Activated CD8-positive, alpha-beta memory T cell treated with anti-CD3 and anti-CD28 coated beads, Interleukin-2, amount 10 ng/mL, durations not matched to agents 7 days and 5 days (primary cell): ENCODE measurements at places on chromosomes 3 and 15.
A peak's percentile ranks its signal among the peaks of the same experiment; 100 is the strongest.

DNA sequence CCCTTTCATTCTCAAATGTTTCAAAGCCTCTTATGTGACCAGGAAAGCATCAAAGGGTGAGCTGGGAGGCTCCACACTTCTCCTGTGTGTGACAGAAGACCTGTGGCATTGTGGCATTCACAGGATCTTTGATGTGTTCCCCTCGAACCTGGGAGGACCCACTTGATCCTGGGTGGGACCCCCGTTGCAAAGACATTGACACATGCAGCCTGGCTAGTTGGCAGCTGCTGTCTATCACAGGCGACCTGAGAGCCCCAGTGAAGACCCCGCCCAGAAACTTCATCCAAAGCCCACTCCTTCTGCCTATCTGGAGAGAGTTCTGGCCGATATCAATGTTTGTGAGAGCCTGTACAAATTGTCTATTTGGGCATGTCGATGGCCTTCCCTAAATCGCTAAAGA lies 140.4 kb upstream of the ATP2B2 start:
- no peak for DNase-seq
- no peaks in the 10 kb centered on the region for H3K4me1 ChIP-seq
- H3K36me3 ChIP-seq = no peaks in the 10 kb centered on the region
- H3K27me3 ChIP-seq = peaks cover 13% of the 10 kb centered on the region

- no peak overlapping the region for H3K27ac ChIP-seq
- H3K4me3 ChIP-seq = no peak overlapping the region
- no peaks in the 10 kb centered on the region for H3K4me1 ChIP-seq
These were observed 29.8 kb downstream of the GNB4 start for GRCh38 chr3:179421500-179421899.

GRCh38 chr15:70647396-70647795 lies 116.0 kb downstream of the UACA start:
- no peaks in the 10 kb centered on the region for H3K4me1 ChIP-seq
- no peak for DNase-seq
- no peak overlapping the region for H3K27ac ChIP-seq
- H3K4me3 ChIP-seq = no peak overlapping the region

- no peak overlapping the region for H3K27ac ChIP-seq
- no peak for DNase-seq
- H3K4me3 ChIP-seq = no peak overlapping the region
- H3K4me1 ChIP-seq = no peaks in the 10 kb centered on the region
These were observed 9.6 kb upstream of the LAMP3 start for GRCh38 chr3:183172051-183172639.

DNA sequence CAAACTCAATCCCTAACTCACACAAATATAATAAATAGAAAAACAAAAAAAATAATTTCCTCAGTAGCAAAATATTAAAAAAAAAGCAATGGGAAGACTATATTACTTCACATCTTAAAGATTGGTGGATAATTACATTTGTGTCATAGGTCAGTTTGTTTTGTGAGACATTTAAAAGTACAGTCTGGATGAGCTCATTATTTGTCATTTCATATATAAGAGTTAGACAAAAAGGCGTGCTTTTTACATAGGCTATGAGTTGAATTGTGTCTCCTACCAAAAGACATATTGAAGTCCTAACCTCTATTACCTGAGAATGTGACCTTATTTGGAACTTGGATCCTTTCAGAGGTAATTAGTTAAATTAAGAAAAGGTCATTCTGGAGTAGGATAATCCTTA lies 710.1 kb upstream of the CBLB start:
- H3K4me1 ChIP-seq = no peaks in the 10 kb centered on the region
- no peak overlapping the region for H3K27ac ChIP-seq
- peaks cover 8% of the 10 kb centered on the region for H3K36me3 ChIP-seq
- no peak for DNase-seq

DNA sequence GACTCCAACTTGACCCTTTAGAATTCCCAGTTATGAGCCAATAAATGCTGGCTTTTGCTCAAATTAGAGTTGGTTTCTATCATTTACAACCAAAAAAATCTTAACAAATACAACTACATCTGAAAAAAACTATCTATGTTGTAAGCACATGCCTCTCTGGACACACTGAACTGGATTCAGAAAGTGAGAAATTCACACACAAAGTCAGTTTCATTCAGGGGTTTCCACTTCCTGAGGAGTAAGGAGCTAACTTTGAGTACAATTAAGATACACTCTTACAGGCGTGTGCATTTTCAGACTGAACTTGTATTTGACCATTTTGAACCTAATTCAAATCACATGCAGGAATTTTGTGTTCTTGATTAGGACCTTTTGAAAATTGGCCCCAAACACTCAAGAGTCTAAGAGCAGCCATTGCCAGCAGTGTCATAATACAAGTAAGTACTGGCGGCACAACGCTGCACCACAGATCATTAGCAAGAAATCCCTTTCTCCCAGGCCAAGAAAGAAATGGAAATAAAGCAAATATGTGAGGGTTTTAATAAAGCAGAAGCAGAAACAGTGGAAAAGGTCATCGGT lies 31.2 kb downstream of the LINS1 start:
- no peaks in the 10 kb centered on the region for H3K27me3 ChIP-seq
- no peak overlapping the region for H3K4me3 ChIP-seq
- peak overlapping the region; percentile 79 for H3K27ac ChIP-seq
- DNase-seq = no peak
- H3K4me1 ChIP-seq = peaks cover 22% of the 10 kb centered on the region

- no peaks in the 10 kb centered on the region for H3K27me3 ChIP-seq
- DNase-seq = peak; percentile 52
- peaks cover 50% of the 10 kb centered on the region for H3K4me1 ChIP-seq
- peak overlapping the region; percentile 92 for H3K27ac ChIP-seq
These were observed 568 bp upstream of the NCBP2 start for GRCh38 chr3:196942915-196943277.

DNA sequence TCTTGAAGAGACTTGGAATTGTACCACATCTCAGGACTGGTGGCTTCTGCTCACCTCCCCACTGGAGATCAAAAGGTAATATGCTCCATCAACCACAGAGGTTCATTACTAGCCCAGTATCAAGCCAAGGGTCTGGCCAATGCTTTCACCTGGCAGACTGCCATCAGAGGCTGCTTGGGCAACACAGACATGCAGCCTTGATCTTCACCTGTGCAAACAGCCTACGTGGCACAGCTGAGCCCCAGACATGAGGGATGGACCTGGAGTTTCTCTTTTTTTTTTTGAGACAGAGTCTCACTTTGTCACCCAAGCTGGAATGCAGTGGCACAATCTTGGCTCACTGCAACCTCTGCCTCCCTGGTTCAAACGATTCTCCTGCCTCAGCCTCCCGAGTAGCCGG lies 105.6 kb upstream of the HES1 start:
- H3K27me3 ChIP-seq = peaks cover 24% of the 10 kb centered on the region
- no peak overlapping the region for H3K4me3 ChIP-seq
- no peak for DNase-seq
- H3K27ac ChIP-seq = no peak overlapping the region
- H3K4me1 ChIP-seq = no peaks in the 10 kb centered on the region

DNA sequence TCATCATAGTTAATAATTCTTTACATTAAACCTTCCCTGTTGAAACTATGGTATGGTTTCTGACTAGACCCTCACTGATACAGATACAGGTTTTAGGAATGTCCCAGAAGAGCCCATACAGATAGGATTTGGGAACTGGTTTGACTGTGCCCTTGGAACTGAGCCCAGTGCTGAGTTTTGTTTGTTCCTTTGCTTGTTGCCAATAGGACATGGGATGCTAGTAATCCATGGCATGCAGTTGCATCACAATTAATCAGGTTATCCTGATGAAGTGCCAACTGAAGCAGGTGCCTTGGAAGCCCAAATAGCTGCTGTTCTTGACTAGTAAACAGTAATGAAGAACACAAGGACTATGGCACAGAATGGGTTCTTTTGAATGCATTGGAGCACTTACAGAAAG lies 230.6 kb downstream of the NEK10 start:
- H3K27ac ChIP-seq = no peak overlapping the region
- no peak overlapping the region for H3K4me3 ChIP-seq
- H3K4me1 ChIP-seq = no peaks in the 10 kb centered on the region
- H3K27me3 ChIP-seq = no peaks in the 10 kb centered on the region
- no peak for DNase-seq

DNA sequence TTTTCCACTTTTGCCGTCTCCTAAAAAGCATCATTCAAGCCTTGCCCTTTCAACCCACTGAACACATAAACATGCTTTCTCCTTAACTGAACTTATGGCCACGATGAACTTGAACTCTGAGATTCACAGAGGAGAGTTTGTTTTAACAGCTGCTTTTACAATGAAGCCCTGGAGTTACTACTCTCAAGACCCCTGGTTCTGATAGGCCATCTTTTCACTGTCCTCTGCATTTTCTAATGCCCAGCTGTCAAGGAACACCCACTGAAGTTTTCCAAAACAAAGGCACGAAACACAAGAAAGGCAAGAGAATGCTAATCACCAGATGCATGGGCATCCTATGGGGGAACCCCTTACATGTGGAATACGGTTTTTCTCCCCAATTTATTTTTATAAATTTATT lies 100.8 kb downstream of the ADAMTS9 start:
- no peaks in the 10 kb centered on the region for H3K36me3 ChIP-seq
- no peak for DNase-seq
- no peak overlapping the region for H3K27ac ChIP-seq
- no peaks in the 10 kb centered on the region for H3K27me3 ChIP-seq

DNA sequence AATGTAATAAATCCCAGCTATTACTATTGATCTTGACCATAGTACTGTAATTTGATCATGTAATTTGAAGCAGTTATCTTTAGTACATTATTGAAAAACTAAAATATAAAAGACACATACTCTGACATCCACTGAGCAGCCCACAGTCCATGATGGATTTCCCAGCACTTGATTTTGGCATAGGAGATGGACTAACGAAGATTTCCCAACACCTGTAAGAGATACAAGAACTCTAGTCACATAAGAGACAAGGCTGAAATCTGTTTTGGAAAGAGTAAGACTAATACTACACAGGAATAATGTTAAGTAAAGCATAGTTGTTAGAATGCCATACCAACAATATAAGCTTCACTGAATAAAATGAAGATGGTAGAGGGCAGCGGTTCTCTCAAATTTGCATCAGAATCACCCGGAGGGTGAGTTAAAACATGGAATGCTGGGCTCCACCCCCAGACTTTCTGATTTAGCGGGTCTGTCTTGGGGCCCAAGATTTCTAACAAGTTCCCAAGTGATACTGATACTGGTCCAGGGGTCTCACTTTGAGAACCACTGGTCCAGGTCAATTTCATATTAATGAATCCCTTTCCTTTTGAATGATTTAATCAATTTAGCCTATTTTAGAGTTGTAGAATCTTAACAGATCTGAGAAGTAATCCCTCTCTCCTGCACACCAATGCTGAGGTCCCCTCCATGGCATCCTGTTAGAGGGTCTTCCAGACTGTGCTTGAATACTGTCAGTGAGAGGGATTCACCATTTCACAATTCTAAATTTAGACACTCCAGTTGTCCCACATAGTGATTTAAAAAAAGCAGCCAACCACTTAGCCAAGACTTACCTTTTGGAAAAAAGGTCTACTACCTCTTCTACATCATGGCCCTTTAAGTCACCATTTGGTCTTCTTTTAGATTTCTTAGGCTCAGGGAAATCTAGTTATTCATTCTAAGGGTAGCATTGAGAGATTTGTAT lies 11.5 kb downstream of the RABL3 start:
- no peak overlapping the region for H3K4me3 ChIP-seq
- no peaks in the 10 kb centered on the region for H3K27me3 ChIP-seq
- peaks cover 23% of the 10 kb centered on the region for H3K36me3 ChIP-seq
- DNase-seq = no peak
- H3K4me1 ChIP-seq = no peaks in the 10 kb centered on the region

DNA sequence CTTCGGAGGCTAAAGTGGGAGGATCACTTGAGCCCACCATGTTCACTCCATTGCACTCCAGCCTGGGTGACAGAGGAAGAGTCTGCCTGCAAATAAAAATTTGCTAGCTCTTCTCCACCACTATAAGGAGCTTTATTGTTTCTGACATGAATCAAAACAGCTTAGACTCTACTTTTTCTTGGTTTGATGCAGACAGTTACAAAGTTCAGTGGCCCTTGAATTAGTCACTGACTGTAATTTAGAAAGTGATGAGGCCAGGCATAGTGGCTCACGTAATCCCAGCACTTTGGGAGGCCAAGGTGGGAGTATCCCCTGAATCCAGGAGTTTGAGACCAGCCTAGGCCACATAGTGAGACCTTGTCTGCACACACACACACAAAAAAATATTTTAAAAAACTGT lies 172.4 kb upstream of the CGNL1 start:
- no peak for DNase-seq
- H3K4me1 ChIP-seq = peaks cover 4% of the 10 kb centered on the region
- no peaks in the 10 kb centered on the region for H3K27me3 ChIP-seq

DNA sequence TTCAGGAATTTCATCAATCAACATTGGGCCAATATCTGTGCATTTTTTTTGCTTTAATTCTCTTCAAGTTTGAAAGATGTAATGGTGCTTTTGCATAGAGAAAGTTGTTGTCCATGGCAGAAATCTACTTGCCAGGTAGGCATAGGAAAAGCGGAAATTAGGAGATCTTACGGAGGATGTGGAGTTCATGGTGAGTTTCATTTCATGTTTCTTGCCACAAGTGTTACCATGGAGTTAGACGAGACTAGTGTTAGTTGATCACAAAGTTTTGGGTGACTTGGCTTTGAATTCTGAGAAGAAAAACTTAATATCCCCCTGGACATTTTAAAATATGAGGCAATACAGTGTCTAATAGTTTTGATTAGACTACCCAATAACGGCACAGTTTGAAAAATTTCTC lies 1.0 kb upstream of the P2RY13 start:
- no peak for DNase-seq
- H3K27me3 ChIP-seq = peaks cover 2% of the 10 kb centered on the region
- no peaks in the 10 kb centered on the region for H3K36me3 ChIP-seq
